ENCODE measurements at places on chromosomes 1 and 21. TPM values are rescaled to one million over a fixed set of nuclear protein-coding genes. Genes with fewer than 3 reads are reported as not detected.

GRCh38 chr1:198153804-198154203 is 3.0 kb upstream of the NEK7 start:
- no peak overlapping the region for H3K4me3 ChIP-seq
- H3K27ac ChIP-seq: no peak overlapping the region
- no peaks in the 10 kb centered on the region for H3K36me3 ChIP-seq
- H3K27me3 ChIP-seq: no peaks in the 10 kb centered on the region

DNA sequence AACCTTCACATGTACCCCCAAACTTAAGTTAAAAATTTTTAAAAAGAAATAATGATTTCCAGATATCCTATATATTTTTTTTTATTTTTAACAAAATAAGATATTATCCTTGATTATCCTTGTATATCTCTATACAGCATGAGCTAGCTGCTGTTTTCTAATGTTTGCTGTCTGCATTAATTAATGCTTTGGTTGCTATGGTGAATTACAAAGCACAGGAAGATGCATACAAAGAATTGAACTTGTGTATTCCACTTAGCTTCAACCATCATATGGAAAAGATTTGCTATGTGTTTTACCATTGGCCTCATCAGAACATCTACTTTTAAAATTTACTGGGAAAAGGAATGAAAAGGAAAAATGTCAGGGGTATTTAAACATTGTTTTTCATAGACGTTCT is 35.4 kb downstream of the VPS45 start:
- no peak overlapping the region for H3K4me3 ChIP-seq
- H3K27ac ChIP-seq: no peak overlapping the region
- DNase-seq: no peak
- no peaks in the 10 kb centered on the region for H3K27me3 ChIP-seq
- H3K4me1 ChIP-seq: no peaks in the 10 kb centered on the region

GRCh38 chr1:59502009-59502691 is 205.3 kb downstream of the FGGY start:
- no peaks in the 10 kb centered on the region for H3K36me3 ChIP-seq
- no peak overlapping the region for H3K4me3 ChIP-seq
- no peak overlapping the region for H3K27ac ChIP-seq
- H3K4me1 ChIP-seq: peaks cover 45% of the 10 kb centered on the region
- no peaks in the 10 kb centered on the region for H3K27me3 ChIP-seq
- DNase-seq: no peak

DNA sequence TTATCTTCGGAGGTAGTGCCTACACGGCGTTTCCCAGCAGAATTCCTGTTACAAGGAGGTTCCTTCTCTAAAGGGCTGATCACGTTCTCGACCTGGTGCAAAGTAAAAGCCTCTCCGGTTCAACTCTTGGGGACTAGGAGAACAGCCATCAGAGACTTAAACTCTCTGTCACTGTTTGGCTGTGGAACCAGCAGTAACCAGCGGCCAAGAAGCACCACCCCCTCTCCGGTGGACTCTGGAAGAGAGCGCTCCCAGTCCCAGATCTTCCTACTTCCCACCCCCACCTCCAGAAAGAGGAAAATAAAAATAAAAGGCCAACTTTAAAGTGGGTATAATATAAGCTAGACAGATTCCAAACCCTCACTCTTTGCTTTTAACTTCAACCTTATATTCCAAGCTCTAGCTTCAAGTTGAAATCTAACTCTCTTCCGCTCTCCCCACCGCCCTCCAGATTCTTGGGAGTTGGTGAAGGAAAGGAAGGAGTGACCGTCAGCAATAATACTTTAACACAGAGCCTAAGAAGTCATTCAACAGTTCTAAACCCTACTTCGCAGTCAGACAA is 2.9 kb downstream of the BRINP3 start:
- no peaks in the 10 kb centered on the region for H3K27me3 ChIP-seq
- no peak overlapping the region for H3K4me3 ChIP-seq
- no peak for DNase-seq
- H3K4me1 ChIP-seq: no peaks in the 10 kb centered on the region
- no peaks in the 10 kb centered on the region for H3K36me3 ChIP-seq

- H3K4me3 ChIP-seq: no peak overlapping the region
- no peaks in the 10 kb centered on the region for H3K4me1 ChIP-seq
- peaks cover 14% of the 10 kb centered on the region for H3K27me3 ChIP-seq
- DNase-seq: peak; percentile 20
- no peaks in the 10 kb centered on the region for H3K36me3 ChIP-seq
- H3K27ac ChIP-seq: no peak overlapping the region
These were observed 621.7 kb downstream of the MATN1 start for GRCh38 chr1:30101487-30102227.

DNA sequence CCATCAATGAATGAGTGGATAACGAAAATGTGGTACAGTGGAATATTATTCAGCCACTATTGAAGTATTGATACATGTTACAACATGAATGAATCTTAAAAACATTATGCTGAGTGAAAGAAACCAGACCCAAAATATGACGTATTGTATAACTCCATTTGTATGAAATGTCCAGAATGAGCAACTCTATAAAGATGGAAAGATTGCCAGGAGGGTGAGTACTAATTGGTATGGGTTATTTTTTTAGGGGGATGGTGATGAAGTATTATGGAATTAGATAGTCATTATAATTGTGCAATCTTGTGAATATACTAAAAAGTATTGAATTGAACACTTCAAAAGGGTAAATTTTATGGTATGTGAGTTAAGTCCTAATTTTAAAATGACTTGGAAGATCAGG is 278.6 kb downstream of the SIPA1L2 start:
- peaks cover 43% of the 10 kb centered on the region for H3K27me3 ChIP-seq
- no peak for DNase-seq
- no peaks in the 10 kb centered on the region for H3K36me3 ChIP-seq
- no peaks in the 10 kb centered on the region for H3K4me1 ChIP-seq
- H3K27ac ChIP-seq: no peak overlapping the region

- H3K36me3 ChIP-seq: no peaks in the 10 kb centered on the region
- DNase-seq: no peak
- peaks cover 31% of the 10 kb centered on the region for H3K27me3 ChIP-seq
These were observed 145.2 kb downstream of the FOXD2 start for GRCh38 chr1:47582891-47583608.

DNA sequence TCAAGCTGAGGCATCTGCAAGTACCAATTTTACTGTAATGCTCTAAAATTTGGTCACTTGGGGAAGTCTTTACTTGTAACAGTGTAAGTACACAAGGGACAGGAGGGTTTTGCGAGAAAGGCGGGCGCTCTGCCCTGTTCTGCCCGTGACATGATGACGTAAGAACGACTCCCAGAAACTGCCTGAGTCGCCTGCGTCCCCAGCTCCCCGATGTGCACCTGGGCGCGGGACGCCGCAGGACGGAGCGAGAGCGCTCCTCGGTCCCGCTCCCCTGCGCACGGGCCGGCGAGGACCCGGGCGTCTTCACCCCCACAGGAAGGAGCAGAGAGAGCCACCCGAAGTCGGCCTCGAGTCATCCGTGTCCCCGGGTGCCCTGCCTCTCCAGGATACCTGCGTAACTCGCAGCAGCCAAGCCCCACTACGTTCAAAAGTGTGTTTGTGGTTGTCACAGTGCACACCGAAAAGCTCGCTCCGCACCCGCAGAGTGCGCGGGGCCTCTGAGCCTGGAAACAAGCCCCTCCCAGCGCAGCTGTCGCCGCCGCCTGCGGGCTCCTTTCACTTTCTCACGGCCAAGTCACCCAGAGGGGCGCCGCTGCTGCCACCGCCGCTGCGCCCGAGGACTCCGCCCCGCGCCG is 3.3 kb upstream of the ZBTB18 start:
- H3K4me3 ChIP-seq: peak overlapping the region; percentile 69
- peaks cover 3% of the 10 kb centered on the region for H3K36me3 ChIP-seq
- H3K4me1 ChIP-seq: peaks cover 41% of the 10 kb centered on the region
- peak overlapping the region; percentile 82 for H3K27ac ChIP-seq
- DNase-seq: no peak

GRCh38 chr21:35399706-35400105 is 350.6 kb upstream of the RUNX1 start:
- H3K27me3 ChIP-seq: no peaks in the 10 kb centered on the region
- H3K36me3 ChIP-seq: no peaks in the 10 kb centered on the region
- H3K27ac ChIP-seq: peak overlapping the region; percentile 52
- DNase-seq: no peak
- peaks cover 32% of the 10 kb centered on the region for H3K4me1 ChIP-seq

GRCh38 chr1:153633161-153633753 is 609 bp upstream of the CHTOP start:
- no peaks in the 10 kb centered on the region for H3K27me3 ChIP-seq
- peak overlapping the region; percentile 100 for H3K27ac ChIP-seq
- no peak for DNase-seq
- peaks cover 21% of the 10 kb centered on the region for H3K36me3 ChIP-seq
- peak overlapping the region; percentile 96 for H3K4me3 ChIP-seq

GRCh38 chr1:172288581-172288980 is 131.9 kb upstream of the C1orf105 start:
- no peaks in the 10 kb centered on the region for H3K36me3 ChIP-seq
- H3K4me3 ChIP-seq: no peak overlapping the region
- no peaks in the 10 kb centered on the region for H3K27me3 ChIP-seq
- H3K4me1 ChIP-seq: no peaks in the 10 kb centered on the region

DNA sequence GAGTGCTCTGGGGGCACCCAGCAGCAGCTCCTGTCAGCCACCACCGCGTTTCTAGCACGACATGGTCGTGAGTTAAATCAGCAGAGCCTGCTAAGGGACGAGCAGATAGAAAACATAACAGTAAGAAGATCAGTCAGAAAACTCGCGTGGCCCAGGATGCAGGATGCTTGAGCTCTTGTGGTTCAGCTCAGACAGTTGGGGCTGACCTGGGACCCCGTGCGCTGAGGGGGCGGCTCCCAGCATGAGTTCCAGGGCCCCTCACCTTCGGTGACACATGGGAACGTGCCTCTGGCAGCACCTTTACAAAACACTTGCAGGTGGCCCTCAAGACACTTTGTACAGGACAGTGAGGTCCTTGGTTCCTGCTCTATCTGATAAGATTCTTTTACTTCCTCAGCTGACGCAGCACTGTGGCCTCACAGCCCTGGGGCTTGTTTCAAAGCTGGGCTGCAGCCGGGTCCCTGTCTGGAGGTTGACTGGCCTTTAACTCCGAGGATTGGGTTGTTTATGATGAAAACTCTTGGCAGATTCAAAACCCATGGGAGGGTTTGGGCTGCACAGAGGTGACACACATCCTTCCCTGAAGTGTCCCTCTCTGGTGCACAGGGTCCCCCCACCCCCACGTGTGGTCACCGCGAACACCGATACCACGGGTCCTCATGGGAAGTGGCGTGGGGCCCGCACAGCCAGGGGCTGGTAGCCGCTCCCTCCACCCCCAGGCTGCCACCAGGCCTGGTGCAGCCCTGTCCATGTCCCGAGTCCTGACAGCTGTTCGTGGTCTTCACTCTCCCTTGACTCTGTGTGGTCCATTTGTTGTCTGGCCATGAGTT is 65.3 kb upstream of the COL6A1 start:
- H3K27me3 ChIP-seq: no peaks in the 10 kb centered on the region
- H3K4me1 ChIP-seq: peaks cover 36% of the 10 kb centered on the region
- peak; percentile 39 for DNase-seq
- no peak overlapping the region for H3K4me3 ChIP-seq
- peak overlapping the region; percentile 41 for H3K27ac ChIP-seq

GRCh38 chr1:203406446-203407045 is 55.6 kb upstream of the FMOD start:
- no peak overlapping the region for H3K27ac ChIP-seq
- H3K36me3 ChIP-seq: no peaks in the 10 kb centered on the region
- peaks cover 5% of the 10 kb centered on the region for H3K4me1 ChIP-seq
- H3K27me3 ChIP-seq: peaks cover 73% of the 10 kb centered on the region

DNA sequence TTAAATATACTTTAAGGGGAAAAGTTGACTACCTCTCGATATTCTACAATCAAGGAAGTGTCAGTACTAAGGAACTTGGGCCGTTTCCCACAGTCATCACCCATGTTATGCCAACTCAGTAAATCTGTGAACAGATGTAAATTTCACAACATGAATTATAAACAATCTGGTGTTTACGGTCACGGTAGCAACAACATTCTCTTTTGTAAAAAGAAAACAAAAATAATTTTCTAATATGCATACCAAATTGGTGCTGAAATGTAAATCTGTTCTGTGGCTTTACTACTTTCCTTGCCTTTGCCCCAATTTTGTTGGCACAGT is 1.2 kb downstream of the SH3GLB1 start:
- peaks cover 7% of the 10 kb centered on the region for H3K36me3 ChIP-seq
- no peaks in the 10 kb centered on the region for H3K27me3 ChIP-seq
- H3K27ac ChIP-seq: peak overlapping the region; percentile 77

- H3K27ac ChIP-seq: no peak overlapping the region
- DNase-seq: no peak
- no peak overlapping the region for H3K4me3 ChIP-seq
- H3K27me3 ChIP-seq: peaks cover 93% of the 10 kb centered on the region
- H3K36me3 ChIP-seq: no peaks in the 10 kb centered on the region
- no peaks in the 10 kb centered on the region for H3K4me1 ChIP-seq
These were observed 54.4 kb upstream of the C1orf174 start for GRCh38 chr1:3954170-3955169.

DNA sequence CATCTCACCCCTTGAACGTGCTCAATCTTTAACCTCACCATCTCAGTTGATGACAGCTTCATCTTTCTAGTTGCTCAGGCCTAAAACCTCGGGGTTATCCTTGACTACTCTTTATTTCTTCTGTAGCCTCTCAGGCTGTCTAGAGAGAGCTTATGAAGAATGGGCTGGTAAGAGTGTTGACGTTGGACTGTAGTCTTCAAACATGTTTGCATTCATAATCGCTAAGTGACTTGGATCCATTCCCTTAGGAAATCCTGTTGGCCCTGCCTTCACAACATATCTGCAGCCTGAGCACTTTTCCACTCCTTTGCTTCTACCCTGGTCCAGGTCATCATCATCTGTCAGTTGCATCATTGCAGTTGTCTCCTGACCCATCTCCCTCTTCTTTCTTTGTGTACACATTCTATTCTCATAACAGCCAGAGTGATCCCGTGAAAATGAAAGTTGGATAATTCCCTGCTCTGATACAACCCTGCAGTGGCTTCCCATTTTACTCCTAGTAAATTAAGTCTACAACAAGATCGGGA is 10.5 kb downstream of the UCK2 start:
- DNase-seq: no peak
- H3K27me3 ChIP-seq: no peaks in the 10 kb centered on the region
- no peaks in the 10 kb centered on the region for H3K36me3 ChIP-seq

DNA sequence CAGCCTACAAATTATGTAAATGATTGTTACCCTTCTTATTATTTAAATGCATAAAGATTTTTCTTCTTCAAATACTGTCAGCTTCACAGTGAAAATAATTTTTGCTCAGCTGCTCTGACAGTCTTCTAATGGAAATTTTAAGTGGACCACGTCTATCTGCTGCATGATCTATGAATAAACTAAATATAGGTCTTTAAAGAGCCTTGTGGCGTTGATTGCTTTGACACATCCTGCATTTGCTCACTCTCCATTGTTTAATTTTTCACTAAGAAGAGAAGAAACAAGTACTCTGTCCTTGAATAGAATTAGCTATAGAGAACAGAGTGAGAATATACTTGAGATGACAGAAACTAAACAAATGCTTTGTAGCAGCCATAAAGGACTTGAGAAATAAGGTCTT is 826.1 kb downstream of the MRPL39 start:
- H3K27me3 ChIP-seq: no peaks in the 10 kb centered on the region
- H3K4me3 ChIP-seq: no peak overlapping the region
- no peak overlapping the region for H3K27ac ChIP-seq
- no peaks in the 10 kb centered on the region for H3K36me3 ChIP-seq
- no peaks in the 10 kb centered on the region for H3K4me1 ChIP-seq
- no peak for DNase-seq

Gene LENEP
- total RNA-seq: 1.2 TPM

Gene C1orf105
- total RNA-seq: not detected

Gene S100A7A
- not detected for total RNA-seq

Gene AADACL3
- total RNA-seq: not detected

Gene AQP10
- not detected for total RNA-seq

Gene CENPS
- total RNA-seq: 35.9 TPM

Gene RYR2
- total RNA-seq: not detected

Gene CRYBG2
- total RNA-seq: 24.6 TPM

Gene S100B
- not detected for total RNA-seq

Gene TNFRSF18
- 14.1 TPM for total RNA-seq

Gene LRRC7
- total RNA-seq: not detected

Measured in PC-9 (cell line).